Fibroblast of skin of right biceps (primary cell): ENCODE measurements at places on chromosomes 6 and 20.

- DNase-seq, result no peak
Measured at GRCh38 chr20:44234566-44235317, 12.4 kb upstream of the GDAP1L1 start.

GRCh38 chr6:43246301-43247113 lies 3.2 kb downstream of the TTBK1 start:
- no peak for DNase-seq

DNA sequence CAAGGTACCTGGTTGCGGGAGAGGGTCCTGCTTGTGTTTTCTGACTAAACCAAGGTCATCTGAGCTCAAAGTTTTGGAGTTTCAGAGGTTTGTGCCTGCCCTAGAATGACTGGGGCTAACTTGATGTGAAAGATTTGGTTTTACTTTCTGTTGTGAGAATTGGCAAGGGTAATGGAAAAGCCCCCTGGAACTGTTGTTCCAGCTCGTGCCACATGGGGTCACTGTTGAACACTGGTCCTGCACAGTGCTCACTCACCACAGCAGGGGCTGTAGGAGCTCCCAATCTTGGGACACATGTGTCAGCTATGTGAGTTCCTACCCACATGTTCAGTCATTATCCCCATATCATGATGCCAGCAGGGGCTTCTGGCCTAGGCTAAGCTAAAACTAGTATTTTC lies 6.5 kb downstream of the TGM6 start:
- peak; percentile 53 for DNase-seq

GRCh38 chr6:162670345-162670744 lies 57.2 kb downstream of the PRKN start:
- DNase-seq, result no peak

GRCh38 chr6:34237316-34237721 lies 646 bp downstream of the HMGA1 start:
- DNase-seq, result no peak

GRCh38 chr20:37901654-37902503 lies 1.0 kb upstream of the VSTM2L start:
- peak; percentile 44 for DNase-seq

GRCh38 chr20:41697861-41698559 lies 79.8 kb upstream of the CHD6 start:
- peak; percentile 28 for DNase-seq

DNA sequence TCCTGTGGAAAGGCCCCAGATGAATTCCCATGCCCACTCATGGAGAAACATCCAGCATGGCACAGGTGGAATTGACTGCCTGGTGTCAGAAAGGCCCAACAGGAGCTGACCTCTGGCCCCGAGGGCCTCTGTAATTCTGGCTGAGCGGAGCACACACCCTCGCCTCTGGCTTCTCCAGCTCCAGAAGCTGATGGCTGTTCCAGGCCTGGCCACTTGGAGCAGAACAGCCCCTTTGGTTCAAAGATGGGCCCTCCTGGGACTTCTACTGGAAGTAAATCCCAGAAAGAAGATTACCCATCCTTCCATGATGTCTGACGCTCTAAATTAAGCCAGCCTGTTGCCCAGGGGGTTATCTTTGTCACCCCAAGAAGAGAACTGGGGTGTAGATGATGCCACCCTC lies 275.1 kb upstream of the CDH4 start:
- no peak for DNase-seq

- DNase-seq, result no peak
Measured at GRCh38 chr6:12436683-12437082, 146.5 kb downstream of the EDN1 start.

GRCh38 chr6:169293196-169293595 lies 39.5 kb upstream of the THBS2 start:
- DNase-seq, result no peak

DNA sequence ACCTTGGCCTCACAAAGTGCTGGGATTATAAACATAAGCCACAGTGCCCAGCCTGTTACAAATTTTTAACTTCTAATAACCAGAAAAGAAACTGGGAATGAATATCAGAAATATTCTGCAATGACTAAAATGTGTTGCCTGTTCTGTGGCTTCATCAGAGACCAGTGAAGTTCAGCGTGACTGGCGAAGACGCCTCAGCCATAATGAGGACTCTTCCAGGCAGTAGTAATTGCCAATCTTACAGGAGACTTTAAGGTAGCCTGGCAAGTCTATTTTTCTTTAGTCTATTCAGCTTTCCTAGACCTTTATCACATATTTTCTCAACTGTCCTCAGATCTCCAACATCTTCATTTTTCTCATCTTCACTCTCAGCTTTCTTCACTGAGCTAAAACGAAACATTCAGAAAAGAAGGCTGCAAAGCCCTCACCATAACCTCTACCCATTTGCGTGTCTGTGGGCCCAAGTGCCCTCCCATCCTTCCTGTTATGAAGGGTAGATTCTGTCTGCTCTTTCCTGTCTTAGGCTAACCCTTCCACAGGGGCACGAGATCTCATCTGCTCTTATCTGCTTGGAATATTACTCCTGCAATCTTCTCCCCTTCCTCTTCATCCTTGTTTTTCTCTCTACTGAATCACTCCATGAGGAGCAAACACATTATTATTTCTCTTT lies 42.0 kb upstream of the OLIG3 start:
- DNase-seq, result no peak

- no peak for DNase-seq
Measured at GRCh38 chr6:43878823-43879495, 108.9 kb downstream of the VEGFA start.

DNA sequence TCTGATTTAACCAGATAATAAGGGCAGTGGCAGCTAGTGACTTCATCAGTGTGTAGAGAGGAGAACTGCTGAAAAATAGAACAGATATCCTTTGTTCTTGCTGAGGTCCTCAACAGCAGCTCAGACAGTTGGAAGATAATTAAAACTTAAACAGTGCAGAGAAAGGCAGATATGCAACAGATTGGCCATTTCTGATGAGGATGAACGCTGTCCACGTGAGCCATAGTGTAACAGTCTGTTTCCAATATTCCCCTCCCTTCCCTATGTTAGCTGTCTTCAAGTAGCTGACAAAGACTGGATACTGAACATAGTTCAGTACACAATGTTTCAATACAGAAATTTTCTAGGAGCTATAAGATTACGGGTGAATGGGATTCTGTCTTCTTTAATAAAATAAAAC lies 291.4 kb downstream of the BTBD9 start:
- no peak for DNase-seq

DNA sequence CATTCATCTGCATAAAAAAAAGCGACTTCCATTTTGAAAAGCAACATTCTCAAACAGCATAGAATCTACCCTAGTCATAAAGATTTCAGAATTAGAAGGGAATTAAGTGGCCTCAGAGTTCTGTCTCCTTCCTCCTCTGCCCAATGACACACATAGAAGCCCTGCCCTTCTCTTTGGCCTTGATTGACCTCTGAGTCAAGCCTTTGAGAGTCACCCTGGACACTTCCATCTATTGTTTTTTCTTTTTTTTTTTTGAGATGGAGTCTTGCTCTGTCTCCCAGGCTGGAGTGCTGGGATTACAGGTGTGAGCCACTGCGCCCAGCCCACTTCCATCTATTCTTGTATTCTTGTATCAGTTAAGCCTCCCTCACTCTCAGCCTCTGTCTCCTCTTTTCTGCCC lies 44.8 kb upstream of the CTNNBL1 start:
- DNase-seq, result no peak

GRCh38 chr20:14009208-14009607 lies 13.9 kb downstream of the MACROD2 start:
- DNase-seq, result no peak

DNA sequence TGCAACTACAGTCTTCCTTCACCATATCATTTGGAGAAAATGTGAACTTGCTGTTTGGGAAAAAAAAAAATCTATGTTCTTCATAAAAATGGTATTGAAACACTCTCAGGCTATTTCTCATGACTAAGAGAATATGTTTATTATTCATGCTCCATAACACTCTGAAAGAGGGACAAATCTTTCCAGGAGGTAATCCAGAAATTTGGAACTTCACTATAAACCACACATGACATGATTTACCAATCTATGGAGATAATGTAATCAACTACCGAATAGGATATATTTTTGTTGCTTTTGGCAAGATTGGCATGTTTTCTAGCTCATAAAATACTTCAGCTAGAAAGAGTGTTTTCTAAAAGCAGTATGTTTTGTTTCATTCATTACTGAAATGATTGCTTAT lies 56.3 kb downstream of the THEMIS start:
- DNase-seq, result no peak

DNA sequence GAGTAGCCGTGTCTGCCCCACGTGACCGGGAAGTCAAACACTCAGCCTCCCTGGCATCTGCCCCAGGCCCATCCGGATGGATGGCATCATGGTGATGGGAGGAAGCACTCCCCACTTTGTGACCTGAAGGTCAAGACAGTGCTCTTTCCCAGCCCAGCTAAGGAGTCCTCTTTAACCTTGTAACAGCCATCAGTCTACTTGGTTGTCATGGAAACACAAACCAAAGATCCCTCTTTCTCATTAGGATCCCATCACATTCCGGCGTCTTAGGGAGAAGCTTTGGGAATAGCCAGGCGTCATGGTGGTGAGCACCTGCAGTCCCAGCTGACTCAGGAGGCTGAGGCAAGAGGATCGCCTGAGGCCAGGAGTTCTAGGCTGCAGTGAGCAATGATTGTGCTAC lies 90.9 kb upstream of the FOXC1 start:
- DNase-seq, result no peak

GRCh38 chr20:19549896-19550295 lies 208.2 kb upstream of the RIN2 start:
- DNase-seq, result no peak

DNA sequence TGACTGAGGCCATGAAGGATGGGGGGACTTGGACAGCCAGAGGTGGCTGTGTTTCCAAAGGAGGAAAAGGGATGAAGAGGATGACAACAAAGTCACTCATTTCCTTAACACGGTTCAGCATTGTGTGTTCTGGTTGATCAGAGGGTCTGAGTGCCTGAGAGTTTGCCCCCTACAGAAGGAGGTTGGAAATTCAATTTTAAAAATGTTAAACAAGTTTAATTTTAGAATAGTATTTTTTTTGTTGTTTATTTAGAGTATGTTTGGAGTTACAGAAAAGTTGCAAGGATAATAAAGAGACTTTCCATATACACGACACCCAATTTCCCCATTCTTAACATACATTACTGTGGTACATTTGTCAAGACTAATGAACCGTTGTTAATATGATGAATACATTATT lies 10.3 kb upstream of the VAPB start:
- DNase-seq, result no peak

DNA sequence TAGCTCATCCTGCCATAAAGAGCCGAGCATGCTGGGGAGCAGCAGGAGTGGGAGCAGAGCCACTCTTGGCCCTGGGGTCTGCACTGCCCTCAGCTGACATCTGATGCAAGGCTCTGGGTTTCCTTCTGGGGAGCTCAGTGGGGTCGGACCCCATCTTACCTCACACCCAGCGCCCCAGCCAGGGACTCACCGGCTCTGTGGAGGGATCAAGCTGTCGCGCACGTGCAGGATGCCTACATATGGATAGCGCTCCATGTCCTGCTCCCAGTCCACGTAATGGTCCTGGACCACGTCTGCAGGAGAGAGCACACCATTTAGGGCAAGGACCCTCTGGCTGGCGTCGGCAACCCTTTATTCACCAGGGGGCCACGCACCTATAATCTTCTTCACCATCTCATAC lies 12.2 kb downstream of the LEMD2 start:
- no peak for DNase-seq

DNA sequence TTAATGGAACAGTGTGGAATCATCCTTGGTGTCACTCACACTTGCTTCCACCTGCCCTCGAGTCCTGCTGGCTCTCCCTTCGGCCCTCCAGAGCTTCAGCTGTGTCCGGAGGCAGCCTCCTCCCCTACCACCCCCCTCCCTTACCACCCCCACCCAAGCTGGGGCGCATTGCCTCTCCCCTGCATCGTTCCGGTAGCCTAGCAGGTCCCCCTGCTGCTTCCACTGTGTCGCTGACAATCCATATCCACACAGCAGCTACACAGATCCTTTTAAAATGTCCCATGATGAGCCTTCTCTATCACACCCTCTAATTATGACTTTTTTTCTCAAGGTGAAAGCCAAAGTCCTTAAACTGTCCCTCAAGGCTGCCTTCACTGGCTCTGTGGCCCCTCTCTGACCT lies 117.6 kb downstream of the TIAM2 start:
- no peak for DNase-seq

DNA sequence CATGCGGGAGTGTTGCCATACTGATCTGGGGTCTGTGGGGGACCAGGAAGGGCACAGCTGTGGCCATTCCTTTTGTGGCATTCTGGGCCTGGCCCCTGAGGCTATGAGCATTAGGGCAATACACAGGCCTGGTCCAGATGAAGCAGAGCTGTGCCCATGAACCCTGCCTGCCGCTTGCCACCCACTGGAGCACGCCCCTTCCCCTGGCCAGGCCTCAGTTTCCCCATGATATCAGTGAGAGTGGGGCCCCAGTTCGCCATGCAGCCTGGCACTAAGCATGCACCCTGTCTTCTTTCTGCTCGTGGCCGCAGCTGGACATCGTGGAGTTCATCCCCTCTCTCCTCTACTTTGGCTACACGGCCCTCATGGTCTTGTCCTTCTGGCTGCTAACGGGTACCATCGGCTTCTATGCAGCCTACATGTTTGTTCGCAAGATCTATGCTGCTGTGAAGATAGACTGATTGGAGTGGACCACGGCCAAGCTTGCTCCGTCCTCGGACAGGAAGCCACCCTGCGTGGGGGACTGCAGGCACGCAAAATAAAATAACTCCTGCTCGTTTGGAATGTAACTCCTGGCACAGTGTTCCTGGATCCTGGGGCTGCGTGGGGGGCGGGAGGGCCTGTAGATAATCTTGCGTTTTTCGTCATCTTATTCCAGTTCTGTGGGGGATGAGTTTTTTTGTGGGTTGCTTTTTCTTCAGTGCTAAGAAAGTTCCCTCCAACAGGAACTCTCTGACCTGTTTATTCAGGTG lies 42.4 kb downstream of the PLAGL2 start:
- DNase-seq, result no peak

GRCh38 chr6:47076422-47077344 lies 34.6 kb upstream of the ADGRF1 start:
- no peak for DNase-seq

DNA sequence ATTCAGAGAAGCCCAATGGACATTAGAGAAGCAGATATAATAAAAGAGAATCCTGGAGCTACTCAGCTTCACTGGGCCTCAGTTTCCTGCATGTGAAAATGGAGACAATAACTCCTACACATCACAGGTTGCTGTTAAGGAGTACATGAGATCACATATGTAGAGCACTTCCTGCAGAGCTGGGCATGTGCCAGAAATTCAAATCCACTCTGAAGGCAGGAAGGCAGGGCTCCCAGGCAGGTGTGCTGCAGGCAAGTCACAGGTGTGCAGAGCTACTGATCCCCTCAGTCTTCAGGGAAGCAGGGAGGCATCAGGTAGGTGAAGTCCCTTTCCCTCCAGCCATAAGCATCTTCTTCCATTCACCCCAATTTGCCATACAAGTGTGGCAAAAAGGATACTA lies 48.0 kb downstream of the DST start:
- DNase-seq, result no peak

GRCh38 chr20:41783423-41784208 lies 165.4 kb upstream of the CHD6 start:
- no peak for DNase-seq
